ENCODE measurements at places on chromosomes 4 and X.

DNA sequence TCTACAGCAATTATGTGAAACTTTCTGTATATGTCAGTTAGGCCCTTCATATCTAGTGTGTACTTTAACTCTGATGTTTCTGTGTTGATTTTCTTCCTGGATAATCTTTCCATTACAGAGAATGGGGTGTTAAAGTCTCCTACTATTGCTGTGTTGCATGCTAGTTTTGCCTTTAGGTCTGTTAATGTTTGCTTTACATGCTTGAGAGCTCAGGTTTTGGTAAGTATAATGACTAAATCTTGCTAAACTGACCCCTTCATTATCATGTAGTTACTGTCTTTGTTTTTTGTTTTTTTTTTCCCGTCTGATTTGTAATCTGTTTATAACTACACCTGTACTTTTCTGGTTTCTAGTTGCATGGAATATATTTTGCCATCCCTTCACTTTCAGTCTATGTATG, 63.6 kb upstream of the UGT2B15 start:
- DNase-seq = no peak

DNA sequence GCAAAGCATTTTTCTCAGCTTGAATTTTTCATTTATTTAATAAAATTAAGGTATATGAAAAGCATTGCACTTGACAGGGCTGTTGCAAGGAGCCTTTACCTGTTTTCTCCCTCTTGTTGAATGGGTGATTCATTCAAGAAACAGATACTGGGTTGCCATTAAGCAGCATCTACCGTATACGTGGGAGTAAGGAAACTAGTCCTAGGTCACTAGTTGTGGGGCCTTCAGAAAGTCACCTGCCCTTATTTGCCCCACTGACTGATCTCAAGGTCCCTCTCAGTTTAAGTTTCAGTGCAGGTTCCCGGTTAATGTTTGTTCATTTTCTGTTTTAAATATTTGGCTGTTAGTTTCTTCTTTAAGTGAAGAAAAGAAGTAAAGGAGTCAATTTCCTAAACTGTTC, 34.0 kb downstream of the LHFPL1 start:
- DNase-seq = no peak

GRCh38 chr4:88697141-88697540, 488 bp downstream of the NAP1L5 start:
- DNase-seq = no peak

GRCh38 chr4:64584981-64585557, 175.8 kb upstream of the TECRL start:
- DNase-seq = peak; percentile 20

GRCh38 chr4:87911252-87911774, 64.2 kb upstream of the SPP1 start:
- DNase-seq = no peak

- no peak for DNase-seq
Observed at GRCh38 chr4:71239365-71239764, 99.5 kb upstream of the SLC4A4 start.

DNA sequence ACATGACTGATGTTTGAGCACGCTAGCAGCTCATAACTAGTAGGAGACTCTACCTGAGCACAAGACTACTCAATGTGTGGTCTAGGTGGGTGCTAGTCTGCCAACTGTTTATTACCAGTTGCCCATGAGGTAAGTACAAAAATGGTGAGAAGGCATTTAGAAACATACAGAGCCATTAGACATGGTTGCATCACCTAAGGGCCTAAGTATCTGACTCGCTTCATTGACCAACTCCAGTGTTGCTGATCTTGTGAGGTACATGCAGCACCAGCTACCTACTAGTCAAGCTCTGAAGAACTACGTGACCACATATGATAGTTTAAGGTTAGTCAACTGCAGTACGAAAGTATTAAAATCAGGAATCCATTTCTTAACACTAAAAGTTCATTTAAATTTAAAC, 39.9 kb downstream of the APBB2 start:
- DNase-seq = no peak

GRCh38 chr4:14076776-14077175, 449.3 kb upstream of the BOD1L1 start:
- no peak for DNase-seq

GRCh38 chr4:177229331-177229730, 80.3 kb upstream of the NEIL3 start:
- DNase-seq = no peak

- no peak for DNase-seq
Observed at GRCh38 chr4:90648311-90648710, 521.1 kb downstream of the CCSER1 start.

DNA sequence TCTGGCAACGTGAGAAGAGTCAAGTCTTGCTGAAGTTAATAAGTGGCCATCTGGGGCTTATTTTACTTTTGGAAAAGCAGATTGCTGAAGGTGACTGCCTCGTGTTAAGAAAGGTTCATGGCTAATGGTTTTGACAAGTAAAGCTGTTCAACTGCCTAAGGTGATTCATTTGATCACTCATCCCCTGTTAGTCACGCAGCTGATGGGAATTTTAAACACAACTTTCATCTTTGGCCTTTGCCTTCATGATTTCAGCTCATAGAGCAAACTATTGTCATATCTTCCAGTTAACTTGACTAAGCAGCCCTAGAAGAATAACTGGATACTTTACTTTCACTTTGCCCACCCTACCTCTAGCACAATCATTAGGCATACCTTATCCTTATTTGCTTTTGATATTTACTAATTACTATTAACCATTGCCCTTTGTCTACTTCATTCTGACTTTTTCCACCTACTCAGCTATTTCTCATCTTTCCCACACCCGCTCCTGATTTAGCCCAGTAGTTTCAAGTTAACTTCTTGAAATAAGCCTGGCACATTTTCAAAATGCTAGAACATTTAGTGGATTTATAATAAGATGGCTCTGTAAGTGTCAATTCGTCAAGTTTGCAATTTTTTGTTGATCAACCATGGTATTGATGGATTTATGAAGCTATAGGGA, 170.6 kb upstream of the S100G start:
- DNase-seq = peak; percentile 14

DNA sequence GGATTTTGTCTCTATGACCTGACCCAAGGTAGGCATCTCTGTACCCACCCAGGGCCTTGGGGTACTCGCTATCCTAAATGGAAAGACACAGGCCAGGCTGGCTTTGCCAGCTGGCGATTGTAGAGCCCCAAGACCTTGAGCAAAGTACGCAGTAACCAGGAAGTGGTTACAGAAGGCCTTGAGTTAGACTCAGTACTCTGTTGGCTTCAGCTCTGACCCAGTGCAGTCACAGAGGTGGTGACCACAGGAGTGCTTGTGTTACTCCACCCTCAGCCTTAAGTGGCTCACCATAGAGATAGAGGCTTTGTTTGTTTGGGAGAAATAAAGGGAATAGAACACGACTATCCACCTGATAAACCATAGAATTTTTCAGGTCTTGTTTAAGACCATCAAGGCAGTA, 880.5 kb upstream of the POU3F4 start:
- no peak for DNase-seq

DNA sequence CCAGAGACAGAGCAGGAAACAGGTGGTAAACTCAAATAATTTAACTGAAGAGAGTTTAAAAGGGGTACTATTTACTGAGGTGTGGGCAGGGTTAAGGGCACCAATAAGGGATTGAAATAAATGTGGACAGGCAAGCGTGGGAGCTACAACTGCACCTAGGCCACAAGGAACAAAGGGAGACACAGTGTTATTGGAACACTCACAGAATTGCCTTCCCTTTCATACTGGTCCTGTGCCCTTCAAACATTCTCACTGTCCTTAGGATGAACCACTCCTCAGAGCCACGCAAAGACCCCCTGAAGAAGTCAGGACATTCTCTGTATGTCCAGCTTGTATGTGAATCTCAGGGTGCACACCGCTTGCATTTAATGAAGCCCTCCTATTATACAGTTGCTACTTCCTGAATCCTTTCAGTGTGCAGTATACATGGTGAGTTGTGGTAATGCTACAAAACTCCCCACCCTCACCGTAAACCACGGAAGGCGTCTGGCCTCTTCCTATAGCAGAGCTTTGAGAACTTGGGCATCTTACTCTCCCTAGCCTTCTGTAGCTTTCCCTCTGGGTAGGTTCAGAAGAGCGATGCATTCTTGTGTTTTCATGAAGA, 9.6 kb upstream of the MRPL1 start:
- peak; percentile 75 for DNase-seq

GRCh38 chr4:90127223-90127705, at the start of gene CCSER1:
CCSER1 (plus strand) TSS chr4:90127394.
- DNase-seq = peak; percentile 21

DNA sequence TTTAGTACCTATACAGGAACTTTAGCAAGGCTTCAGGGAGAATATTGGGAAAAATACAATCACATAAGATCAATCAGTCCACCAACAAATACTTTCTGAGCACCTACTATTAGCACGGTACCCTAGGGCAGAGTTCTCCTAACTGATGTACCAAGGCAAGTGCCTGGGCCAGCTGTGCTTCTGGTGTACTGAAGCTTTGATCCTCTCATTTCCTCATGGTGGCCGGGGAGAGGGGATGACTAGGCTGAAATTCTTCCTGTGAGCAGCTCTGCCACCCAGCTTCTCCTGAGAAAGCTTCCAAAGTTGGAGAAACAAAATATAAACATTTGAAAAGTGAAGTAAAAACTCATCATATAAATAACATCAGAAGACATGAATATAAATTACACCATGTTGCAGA, 49.3 kb upstream of the ATOH1 start:
- DNase-seq = no peak

- DNase-seq = no peak
Observed at GRCh38 chr4:23697722-23698121, 192.1 kb downstream of the PPARGC1A start.

- DNase-seq = no peak
Observed at GRCh38 chr4:146347822-146348221, 133.5 kb downstream of the REELD1 start.

Data from activated CD4-positive, alpha-beta T cell treated with anti-CD3 and anti-CD28 coated beads, Interleukin-2, Interleukin-4, amounts not matched to agents 100 ng/mL and 50 ng/mL, durations not matched to agents 16 hours and 8 hours (primary cell).